ENCODE measurements at places on chromosomes 1 and 21.
A peak's percentile ranks its signal among the peaks of the same experiment; 100 is the strongest.

DNA sequence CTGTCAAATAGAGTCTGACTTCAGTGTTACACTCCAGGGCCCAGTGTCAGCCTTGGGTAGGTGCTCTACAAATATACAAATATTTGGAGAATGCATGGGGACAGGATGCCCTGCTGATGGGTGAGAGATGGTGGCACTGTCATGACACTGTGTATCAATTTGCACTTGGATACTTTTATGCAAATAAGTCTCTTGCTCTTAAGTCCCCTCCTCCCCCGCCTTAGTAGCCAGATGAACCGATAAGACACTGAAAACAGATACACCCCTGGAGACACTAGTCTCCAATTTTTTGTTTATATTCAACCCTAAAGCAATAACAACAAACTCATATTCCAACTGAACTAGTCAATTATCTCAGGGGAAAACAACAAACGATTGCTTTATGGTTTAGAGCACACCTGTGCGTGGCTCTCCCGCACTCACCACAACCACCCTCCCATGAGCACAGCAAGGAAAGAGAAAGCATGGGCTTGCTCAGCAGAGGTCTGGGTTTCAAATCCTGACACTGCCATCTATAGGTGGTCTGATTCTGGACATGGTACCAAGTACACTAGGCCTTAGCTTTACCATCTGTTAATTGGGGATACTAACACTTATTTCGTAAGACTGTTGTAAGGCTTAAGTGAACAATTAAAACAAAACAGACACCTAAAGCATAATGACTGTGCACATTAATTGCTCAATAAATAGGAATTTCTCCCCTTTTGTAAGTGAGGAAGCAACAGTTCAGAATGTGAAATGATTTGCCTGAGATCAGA, 50.3 kb downstream of the HIVEP3 start:
- peak; percentile 66 for DNase-seq

DNA sequence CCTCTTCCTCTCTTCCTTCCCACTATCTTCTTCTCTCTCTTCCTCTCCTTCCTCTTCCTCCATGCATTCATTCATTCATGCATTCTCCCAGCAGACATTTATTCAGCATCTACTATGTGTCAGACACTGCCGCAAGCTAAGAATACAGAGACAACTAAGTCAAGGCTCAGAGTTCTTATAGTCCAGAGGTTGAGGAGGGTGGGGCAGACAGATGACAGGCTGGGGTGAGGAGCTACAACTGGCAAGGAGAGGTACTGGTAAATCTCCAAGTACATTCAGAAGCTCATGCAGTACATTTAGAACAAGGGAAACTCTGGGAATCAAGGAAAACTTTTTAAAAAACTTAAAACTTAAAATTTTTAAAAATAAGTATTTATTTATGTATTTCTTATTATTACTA, 56.4 kb upstream of the FMOD start:
- no peak for DNase-seq

DNA sequence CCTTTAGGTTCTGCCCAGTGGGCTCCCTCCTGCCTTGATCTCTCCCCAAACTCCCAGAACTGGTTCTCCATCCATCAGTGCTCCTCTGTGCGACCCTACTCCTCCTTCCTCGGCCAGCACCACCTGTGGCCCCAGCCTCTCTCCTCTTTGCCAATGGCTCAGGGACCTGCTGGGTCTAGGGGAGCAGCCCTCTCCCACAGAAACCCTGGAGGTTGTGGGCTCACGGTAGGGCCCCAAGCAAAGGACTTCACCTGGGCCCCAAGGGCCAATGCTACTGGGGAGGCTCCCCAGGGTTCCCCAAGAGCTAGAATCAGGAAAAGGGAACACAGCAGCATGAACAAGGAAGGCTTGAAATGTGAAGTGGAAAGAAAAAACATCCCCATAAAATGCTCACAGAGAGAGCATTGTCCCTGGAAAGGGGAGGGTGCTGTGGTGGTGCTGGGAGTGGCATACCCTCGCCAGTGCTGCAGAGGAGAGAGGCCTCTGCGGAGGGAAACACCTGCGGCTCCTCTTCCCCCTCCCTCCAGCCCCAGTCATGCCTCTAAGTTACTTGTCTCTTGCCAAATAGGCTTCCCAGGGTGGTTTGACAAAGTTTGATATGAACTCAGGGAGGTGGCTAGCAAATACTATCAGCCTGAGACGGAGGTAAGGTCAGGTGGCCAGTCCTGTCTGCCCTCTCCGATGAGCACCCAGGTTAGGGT, 2.5 kb downstream of the TMEM63A start:
- peak; percentile 95 for DNase-seq

DNA sequence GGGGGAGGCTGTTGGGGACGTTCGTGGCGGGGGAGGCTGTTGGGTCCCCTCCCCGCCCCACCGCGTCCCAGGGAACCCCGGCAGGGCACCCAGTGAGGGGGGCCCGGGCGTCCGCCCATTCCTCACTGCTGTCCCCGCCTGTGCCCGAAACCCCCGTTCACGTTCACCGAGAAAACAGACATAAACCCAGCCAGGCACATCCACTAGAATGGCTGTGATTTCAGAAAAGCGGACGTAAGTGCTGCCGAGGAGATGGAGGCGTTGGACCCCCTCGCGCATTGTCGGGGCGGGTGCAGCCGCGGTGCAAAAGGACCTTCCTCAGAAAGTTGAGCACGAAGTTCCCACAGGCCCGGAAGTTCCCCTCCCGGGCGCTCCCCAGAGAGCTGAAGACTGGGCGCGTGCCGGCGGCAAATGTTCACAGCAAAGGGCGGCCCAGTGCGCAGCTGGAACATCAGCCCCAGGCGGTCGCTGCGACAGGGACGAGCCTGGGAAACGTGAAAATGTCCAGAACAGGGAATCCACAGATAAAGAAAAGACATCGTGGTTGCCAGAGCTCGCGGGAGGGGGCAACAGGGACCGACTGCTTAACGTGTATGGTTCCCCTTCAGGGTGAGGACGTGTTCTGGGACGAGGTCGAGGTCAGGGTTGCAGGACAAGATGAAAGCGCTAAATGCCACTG, 18.5 kb upstream of the SAMD11 start:
- DNase-seq = no peak

All from RPMI8226 (cell line).